ENCODE measurements at places on chromosomes 13 and 19.

DNA sequence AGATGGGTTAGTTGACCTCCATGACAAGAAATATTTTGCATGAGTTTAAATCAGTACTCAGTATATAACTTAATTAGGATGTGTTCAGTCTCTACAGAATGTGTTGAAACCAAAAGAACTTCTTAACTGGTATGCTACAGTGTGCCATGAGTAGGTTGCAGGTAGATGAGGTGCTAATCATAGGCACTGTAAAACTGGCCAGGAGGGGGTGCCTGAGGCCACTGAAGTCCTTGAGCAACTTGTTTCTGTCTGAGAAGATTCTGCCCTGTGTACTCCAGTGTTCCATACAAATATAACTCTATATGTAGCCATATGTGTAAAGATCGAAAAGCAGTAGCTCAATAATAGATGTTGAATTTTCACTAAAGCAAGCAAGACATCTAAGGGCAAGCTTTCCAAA is 549.2 kb upstream of the KLF12 start:
- DNase-seq: no peak

DNA sequence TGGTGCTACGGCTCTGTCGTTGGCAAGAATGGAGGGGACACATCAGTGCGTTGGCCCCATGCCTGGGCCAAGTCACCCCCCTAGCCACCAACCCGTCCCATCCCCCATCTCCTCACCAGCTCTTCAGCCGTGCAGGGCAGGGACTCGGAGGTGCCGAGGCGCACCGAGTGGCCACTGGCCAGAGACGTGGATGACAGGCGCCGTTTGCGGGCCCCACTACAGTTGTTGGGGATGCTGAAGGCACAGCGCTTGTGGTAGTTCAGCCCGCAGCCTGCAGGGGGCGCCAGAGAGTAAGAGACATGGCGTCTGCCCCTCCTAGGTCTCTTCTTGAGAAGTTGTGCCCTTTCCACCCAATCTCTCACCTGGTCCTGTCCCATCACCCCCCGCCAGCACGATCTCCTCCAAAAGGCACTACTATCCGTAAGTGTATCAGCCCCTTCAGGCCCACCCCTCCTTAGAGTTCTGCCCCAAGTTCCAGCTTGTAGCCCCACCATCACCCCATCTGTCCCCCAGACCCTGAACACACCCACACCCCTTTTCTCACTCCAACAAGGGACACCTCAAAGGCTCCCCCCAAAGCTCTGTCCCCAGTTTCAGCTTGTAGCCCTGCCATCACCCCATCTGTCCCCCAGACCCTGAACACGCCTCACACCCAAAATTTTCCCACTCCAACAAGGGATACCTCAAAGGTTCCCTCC is 12.4 kb downstream of the PRKD2 start:
- peak; percentile 79 for DNase-seq

DNA sequence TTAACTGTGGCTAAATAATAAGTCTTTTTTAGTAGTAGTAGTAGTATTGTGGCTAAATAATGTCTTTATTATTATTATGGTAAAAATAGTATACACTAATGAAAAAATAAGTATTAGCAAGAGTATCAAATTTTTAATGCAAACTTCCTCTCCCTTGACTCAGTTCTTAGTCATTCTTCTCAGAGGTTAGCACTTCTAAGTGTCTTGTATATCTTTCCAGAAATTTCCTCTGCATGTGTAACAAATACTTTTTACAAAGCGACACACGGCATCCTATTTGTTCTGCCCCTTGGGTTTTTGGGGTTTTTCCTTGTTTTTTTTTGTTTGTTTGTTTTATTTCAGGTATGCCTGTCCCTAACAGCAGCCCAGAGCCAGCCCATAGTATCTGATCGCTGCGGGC is 20.9 kb downstream of the SIN3B start:
- no peak for DNase-seq

DNA sequence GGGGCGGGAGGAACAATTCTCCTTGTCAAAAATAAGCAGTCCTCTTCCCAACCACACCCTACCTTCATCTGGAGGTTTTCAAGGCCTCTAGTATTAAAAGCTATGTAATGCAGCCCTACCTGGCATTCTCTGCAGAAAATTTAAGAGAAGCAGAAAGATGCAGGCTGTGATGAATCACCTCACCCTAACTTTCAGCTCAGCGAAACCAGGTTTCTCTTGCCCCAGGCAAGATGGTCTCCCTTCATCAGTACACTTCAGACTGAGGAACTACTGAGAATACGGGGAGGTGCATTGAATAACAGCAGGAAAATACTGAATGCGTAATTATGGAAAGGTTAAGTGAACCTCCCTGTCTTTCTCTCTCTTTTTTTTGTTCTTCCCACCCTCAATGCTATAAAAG is 437.6 kb upstream of the KLF12 start:
- no peak for DNase-seq

DNA sequence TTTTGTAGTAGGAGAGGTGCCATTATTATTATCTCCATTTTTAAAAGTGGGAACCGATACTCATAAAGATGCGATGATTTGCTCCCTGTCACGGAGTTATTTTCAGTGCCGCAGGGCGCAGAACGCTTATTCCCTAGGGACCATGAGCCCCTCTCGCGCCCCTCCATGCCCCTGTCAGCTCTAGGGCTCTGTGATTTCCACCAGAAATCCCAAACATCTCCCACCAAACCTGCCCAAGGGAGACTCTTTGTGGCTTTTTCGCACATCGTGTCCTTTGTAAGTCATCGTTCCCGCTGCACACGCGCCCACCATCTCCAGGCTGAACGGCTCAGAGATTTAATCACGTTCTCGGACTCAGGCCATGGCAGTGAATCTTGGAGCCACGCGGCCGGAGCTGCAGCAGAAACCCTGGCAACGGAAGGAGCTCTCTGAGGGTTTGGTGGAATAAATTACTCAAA is 105.1 kb downstream of the DNAJC15 start:
- DNase-seq: no peak

DNA sequence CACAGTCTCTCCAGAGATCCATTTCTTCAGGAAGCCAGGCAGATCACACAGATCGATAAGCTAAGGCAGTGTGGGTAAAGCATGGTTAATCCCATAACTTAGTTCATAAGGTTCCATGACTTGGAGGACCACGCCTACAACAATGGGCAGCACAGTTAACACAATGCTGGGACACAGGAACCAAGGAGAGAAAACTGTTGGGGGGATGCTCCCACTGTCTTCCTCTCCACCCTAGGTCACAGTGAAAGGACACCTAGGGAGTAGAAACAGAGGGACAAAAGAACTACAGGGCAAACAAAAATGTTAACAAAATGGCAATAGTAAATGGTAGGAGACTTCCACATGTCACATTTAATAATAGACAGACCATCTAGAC is 20.8 kb upstream of the ZNF181 start:
- DNase-seq: no peak

- no peak for DNase-seq
Measured at GRCh38 chr19:5128936-5129389, 160.1 kb downstream of the KDM4B start.

- no peak for DNase-seq
Measured at GRCh38 chr19:46494146-46494940, 1.3 kb downstream of the PNMA8B start.

DNA sequence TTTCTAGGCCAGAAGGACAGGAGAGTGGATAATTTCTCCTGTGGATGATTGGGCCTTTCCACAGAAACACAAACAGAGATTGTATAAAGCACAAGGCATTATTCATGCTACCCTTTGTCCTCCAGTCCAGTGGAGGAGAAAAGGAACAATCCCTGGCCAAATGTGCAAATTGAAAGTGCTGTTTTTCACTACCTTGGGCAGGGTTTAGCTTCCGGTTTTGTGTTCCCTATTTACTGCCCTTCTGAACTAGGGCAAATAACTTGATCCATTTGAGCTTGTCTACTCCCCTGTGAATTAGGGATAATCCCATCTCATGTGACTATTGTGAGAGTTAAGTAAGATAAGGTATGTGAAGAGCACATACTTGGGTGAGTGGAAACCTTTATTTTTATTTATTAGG is 13.3 kb downstream of the PDX1 start:
- no peak for DNase-seq

DNA sequence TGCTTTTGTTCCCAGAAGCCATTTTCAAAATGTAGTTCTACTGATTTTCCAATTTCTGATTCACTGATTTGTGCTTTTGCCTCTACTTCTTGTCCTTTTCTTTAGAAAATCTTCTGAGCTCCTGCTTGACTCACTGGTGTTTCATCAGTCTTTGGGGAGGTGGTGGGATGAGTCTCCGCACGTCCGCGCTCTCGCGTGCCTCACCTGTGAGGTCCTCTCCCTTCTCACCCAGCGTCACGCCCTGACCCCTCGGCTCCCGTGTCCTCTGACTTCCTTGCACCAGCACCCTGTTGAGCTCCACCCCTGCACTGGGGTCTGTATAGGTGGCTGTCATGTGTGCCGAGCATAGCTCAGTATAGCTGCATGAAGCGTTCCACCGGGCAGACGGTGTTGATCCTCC is 52.7 kb upstream of the MCF2L start:
- no peak for DNase-seq

Data from activated CD4-positive, CD25-positive, alpha-beta regulatory T cell (primary cell).